ENCODE measurements at places on chromosomes 5 and 9.

- no peak for DNase-seq
Measured at GRCh38 chr5:7478459-7478858, 82.5 kb downstream of the ADCY2 start.

- DNase-seq: no peak
Measured at GRCh38 chr5:5542654-5543053, 120.2 kb downstream of the ICE1 start.

DNA sequence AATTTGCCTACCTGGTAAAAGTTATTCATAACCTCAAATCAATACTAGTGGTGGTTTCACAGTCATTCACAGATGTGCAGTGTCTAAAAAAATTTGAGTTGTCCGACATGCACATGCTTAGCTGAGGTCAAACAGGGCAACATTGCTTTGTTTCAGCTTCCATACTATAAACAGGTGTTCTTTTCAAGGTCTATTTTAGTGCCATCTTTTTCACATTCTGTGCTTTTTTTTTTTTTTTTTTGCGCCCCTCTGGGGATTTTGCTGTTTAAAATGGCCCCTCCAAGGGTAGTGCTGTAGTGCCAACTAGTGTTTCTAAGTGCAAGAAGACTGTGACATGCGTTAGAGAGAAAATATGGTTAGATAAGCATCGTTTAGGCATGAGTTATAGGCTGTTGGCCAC, 14.5 kb downstream of the PHAX start:
- peak; percentile 61 for DNase-seq

DNA sequence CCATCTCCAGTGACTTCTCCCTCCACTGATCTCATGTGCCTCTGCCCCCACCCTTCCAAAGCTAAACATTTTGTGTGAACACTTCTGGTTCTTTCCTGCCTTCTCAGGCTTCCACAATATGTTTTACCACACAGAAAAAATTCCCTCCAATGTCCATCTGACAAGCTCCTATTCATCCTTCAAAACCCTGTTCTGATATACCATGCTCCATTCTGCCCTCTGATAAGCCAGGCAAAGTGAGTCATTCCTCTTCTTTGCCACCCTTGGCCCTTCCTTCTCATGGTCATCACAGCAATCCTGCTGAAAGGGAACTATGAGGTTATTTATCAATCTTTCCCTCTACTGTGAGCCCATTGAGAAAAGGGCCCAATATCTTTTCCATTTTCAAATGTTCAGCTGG, 97.6 kb downstream of the BARX1 start:
- no peak for DNase-seq

GRCh38 chr9:136328011-136328621, 777 bp downstream of the GPSM1 start:
- no peak for DNase-seq

GRCh38 chr9:4011054-4011453, 288.8 kb downstream of the GLIS3 start:
- DNase-seq: no peak

DNA sequence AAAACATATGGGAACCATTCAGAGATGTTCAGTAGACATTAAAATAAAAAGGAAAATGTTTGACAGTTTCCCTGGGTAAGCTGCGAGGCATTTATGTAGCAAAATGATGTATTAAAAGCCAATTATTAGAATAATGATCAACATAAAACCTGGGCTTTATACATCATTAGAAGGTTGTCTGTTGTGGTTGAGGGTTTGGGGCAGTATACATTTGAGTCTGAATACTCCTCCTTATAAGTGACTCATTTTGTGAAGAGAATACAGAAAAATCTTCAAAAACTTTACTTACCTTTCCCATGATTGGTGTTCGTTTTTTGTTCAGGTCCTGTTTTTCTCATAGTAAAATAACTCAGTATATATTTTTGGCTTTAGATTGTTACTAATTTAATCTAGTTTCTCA, 119.5 kb downstream of the ZCCHC7 start:
- no peak for DNase-seq

DNA sequence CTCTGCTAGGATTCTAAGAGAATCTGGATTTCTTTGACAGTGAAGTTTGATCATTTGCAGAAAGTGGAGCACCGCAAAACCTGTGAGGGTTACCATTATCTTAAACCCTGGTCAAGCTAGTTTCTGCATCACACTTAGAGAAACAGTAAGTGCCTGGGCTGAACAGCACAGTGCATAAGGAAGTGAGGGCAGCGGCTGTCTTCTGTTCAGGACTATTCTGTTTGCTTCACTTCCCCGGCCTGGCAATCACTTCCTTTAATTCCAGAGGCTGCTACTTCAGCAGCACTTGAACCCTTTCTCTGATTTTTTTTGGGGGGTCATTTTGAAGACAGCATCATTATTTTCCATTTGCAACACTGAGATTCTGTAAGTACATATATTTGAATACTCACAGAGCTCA, 32.0 kb downstream of the SEMA6A start:
- no peak for DNase-seq

DNA sequence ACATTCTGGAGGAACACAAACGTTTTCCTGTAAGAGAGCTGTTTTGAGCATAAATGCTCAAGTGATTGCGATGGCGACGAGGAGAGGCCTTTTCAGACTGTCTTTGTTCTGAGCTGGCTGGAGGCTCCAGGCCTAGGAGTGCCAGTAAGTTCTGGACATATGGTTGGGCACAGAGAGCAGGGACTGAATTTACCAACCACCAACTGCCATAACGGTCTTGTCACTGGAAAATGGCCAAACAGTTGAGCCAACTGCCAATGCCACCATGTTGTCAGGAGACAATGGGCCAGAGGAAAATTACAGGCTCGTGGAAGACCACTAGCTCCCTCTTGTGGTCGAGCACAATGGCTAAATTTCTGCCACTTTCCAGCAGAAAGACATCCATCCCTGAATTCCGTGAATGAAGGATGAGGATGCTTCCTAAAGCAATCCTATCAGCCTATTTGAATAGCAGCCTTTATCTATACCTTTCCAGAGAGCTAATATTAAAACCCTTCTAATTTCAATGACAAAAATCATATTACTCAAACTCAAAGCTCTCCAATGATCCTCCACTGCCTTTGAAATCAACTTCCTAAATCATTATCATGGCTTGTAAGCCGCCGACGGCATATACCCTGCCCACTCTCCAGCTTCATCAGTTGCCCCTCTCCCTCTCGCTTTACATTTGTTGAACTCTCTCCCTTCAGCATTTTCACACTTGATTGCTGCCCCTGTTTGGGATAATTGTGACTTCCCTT, 66.9 kb upstream of the GLIS3 start:
- peak; percentile 22 for DNase-seq

DNA sequence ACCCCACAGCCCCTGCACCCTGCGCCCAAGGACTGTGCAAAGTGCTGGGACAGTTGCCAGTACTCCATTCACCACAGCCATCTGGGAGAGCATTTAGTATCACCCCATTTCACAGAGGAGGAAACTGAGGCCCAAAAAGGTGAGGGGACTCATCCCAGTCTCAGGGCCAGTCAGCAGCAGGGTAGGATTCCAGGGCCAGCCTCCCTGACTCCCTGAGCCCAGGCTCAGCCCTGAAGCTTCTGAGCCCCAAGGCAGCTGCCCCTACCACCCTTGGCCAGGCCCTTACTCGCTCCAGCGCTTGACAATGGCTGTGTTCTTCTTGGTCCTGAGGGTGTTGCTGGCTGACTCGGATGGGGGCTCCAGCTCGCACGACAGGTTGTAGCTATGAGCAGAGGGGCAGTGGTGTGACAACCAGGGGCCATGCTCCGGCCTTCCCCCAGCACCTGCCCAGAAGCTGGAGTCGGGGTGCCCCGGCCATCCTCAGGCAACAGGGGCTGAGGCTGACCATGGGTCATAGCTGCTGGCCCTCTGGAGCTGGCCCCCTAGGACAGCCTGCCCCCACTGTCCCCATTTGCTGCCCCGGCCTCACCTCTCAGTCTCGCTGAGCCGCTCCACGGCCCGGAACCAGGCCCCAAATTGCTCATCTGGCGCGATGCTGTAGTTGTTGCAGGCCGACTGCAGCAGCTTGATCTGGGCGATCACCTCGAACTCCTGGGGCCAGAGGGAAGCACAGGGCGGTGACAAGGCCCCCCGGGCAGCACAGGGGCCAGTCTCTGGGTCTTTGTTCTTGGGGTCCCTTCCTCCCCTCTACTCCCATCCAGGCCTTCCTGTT, 18.6 kb downstream of the RALGDS start:
- DNase-seq: no peak

GRCh38 chr9:20331095-20331685, 291.1 kb downstream of the MLLT3 start:
- DNase-seq: no peak

GRCh38 chr9:114616684-114617520, 5.8 kb downstream of the TMEM268 start:
- DNase-seq: peak; percentile 76

GRCh38 chr5:96962540-96962991, 26.7 kb downstream of the LNPEP start:
- no peak for DNase-seq

DNA sequence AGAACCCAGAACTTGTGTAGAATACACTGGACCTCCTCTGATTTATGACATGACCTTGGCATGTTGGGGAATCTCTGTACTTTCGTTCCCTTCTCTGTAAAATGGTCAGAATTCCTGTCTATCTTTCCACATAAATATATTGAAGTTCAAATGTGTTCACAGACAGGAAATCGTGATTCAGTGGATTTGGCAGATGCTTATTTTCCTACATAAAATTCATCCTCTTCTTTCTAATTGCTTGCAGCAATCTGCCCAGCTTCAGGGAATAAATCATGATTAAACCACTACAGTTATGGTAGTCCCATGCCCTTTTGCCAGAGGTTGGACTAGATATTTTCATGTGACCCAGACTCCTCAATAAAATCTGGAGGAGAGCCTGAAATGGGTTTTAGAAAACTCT, 52.1 kb upstream of the ARL15 start:
- DNase-seq: no peak

DNA sequence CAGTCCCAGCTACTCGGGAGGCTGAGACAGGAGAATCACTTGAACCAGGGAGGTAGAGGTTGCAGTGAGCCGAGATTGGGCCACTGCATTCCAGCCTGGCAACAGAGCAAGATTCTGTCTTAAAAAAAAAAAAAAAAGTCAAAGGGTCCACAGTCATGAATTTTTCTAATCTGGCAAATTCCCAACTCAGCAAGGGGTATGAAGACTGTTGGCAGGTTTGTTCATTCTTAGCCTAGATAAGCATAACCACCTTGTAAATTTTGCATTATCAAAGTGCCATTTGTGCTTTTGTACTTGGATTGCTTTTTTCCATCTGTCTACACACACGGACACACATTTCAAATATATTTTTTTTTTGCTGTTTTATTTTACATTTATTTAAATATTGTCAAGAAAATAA, 299.8 kb upstream of the NUDT12 start:
- no peak for DNase-seq

DNA sequence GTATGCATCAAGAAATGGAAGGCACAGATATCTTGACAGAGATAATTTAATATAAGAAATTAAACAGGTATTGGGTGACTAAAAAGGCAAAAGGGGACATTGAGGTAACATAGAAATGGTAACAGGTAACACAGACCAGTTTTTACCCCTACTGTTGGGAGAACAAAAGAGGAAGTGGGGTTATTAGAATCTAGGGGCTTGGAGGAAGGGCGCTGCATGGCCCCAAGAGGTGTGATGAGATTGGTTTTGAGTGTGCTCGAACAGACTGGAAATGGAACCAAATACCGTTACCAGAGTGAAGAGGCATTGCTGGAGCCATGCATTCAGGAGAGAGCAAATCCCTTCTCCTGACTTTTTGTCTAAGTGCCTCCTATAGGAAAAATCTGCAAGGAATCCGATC, 193.9 kb downstream of the ALDH1A1 start:
- DNase-seq: no peak

DNA sequence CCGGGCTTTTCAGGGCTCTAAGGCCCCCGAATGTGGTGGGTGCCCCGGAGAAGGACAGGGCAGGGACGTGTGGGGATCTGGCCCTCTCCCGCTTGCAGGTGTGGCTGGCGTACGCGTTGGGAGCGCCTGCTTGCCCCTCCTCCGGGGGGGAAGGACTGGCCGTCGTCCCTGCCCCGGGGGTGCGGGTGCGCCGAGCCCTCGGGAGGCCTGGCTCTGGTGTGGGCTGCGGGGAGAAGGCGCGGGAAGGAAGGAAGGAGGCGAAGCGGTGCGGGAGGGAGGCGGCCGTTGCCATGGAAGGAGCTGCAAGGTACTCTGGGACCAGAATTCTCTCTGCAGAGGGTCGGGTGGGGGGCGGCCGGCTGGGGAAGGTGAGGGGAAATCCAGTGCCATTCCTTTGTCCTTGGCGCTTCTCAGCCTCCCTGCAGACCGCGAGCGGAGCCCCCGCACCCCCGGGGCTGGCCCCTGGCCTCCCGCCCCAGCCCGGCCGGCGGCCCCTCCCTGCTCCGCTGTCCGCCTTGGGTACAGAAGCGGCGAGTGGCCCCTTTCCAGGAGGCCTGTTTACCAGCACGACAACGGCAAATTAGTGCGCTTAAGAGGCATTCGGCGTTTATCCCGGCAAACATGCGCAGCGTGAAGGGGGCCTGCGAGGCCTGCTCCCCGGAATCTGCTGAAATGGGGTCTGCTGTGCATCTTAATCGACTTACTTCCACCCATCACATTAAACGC, 67.1 kb upstream of the UNC5A start:
- no peak for DNase-seq

DNA sequence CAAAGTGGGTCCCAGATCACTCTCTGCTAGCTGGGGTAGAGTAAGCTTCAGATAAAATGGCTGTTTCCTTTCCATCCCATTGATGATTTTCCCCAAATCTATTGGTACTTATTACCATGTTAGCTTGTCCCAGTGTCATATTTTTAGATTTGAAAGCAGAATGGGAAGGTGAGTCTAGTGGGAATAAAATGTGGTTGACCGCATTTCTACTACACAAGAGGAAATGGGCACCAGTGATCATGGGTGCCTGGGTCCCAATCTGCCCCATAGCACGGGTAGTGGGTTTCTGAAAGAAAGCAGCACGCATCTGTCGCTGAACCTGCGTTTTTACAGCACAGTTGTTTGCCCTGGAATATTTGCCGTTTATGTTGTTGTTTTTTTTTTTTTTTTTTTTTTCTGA, 20.1 kb downstream of the DAPK1 start:
- no peak for DNase-seq

- no peak for DNase-seq
Measured at GRCh38 chr9:5089737-5090136, 95.7 kb downstream of the INSL6 start.

DNA sequence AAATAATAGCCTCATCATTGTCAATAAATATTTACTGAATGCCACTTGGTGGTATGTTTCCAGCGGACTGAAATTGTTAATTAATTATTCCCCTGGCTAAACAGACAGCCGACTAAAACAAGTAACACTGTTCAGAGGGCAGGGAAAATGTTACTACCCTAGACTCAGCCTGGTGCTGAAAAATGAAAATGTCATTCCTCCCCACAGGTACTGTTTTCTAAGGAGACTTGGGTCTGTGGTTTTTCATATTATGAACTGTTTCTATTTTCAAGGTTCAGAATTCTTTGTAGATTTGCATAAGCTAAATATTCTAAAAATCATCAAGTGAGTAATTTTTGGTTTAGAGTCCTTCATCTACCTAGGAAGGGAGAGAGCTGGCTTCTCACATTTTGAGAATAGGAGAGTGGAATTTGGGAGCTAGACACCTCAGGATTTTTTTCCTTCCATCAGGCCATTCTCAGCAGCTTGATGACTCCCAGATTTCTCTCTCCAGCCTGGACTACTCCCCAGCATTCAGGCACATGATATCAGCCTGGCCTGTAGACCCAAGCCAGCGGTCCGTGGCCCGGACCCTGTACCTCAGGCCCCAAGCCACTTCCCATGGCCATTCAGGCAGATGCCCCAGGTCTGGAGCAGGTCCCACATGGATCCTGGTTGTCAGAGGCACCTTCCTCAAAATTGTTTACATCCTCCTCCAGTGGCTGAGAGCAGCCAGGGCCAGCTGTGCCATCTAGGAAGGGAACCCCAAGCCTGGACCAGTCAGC, 24.4 kb downstream of the BHMT start:
- no peak for DNase-seq

GRCh38 chr9:126695701-126696400, 82.1 kb downstream of the LMX1B start:
- DNase-seq: no peak

Data from germinal center (tissue), 1 donor.